ENCODE measurements at places on chromosomes 5 and 9. TPM values are rescaled to one million over a fixed set of nuclear protein-coding genes. Genes with fewer than 3 reads are reported as not detected.
A peak's percentile ranks its signal among the peaks of the same experiment; 100 is the strongest.

FAM13B gene
- total RNA-seq, result 17.5 TPM

LHX2 gene
- total RNA-seq, result not detected

PPP3R2 gene
- total RNA-seq, result not detected

DMRTA1 gene
- total RNA-seq, result not detected

CCNB1 gene
- total RNA-seq, result 175 TPM

GRCh38 chr9:76693912-76694311 lies 70.3 kb upstream of the PCA3 start:
- no peak overlapping the region for H3K4me3 ChIP-seq
- H3K27ac ChIP-seq, result no peak overlapping the region
- H3K4me1 ChIP-seq, result peaks cover 6% of the 10 kb centered on the region
- no peak for DNase-seq
- H3K36me3 ChIP-seq, result no peaks in the 10 kb centered on the region

- H3K4me1 ChIP-seq, result peaks cover 17% of the 10 kb centered on the region
- H3K4me3 ChIP-seq, result no peak overlapping the region
- peak overlapping the region; percentile 64 for H3K27ac ChIP-seq
- H3K36me3 ChIP-seq, result peaks cover 55% of the 10 kb centered on the region
Observed at GRCh38 chr9:37503736-37504135, 18.0 kb downstream of the POLR1E start.

GRCh38 chr9:105391288-105391687 lies 56.5 kb upstream of the FSD1L start:
- no peaks in the 10 kb centered on the region for H3K36me3 ChIP-seq
- no peak overlapping the region for H3K4me3 ChIP-seq
- H3K4me1 ChIP-seq, result no peaks in the 10 kb centered on the region
- peaks cover 16% of the 10 kb centered on the region for H3K27me3 ChIP-seq
- no peak overlapping the region for H3K27ac ChIP-seq
- DNase-seq, result no peak

DNA sequence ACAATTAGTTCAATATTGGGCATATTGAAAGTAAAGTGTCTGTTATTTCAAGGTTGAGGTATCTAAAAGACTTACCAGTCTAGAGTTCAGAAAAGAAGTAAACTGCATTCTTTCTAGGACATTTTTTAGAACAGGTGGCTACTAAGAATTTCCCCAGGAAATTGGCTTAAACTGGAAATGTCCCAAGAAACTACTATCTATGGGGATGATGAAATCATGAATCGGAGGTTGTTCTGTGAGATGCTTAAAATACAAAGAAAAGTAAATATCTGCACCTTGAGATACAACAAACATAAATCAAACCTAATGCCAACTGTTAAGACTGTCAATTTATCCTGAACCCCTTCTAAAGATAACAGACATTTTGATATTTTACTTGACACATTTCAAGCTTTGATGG lies 226.5 kb upstream of the NREP start:
- no peak overlapping the region for H3K27ac ChIP-seq
- H3K27me3 ChIP-seq, result no peaks in the 10 kb centered on the region
- no peak for DNase-seq
- peaks cover 5% of the 10 kb centered on the region for H3K4me1 ChIP-seq
- H3K36me3 ChIP-seq, result no peaks in the 10 kb centered on the region

- peaks cover 8% of the 10 kb centered on the region for H3K4me1 ChIP-seq
- H3K36me3 ChIP-seq, result no peaks in the 10 kb centered on the region
- DNase-seq, result no peak
- peaks cover 55% of the 10 kb centered on the region for H3K27me3 ChIP-seq
Observed at GRCh38 chr5:160311491-160312133, 752 bp downstream of the CCNJL start.

GRCh38 chr5:112253478-112254250 lies 165.4 kb downstream of the EPB41L4A start:
- no peak overlapping the region for H3K27ac ChIP-seq
- peaks cover 3% of the 10 kb centered on the region for H3K27me3 ChIP-seq
- no peaks in the 10 kb centered on the region for H3K36me3 ChIP-seq
- H3K4me1 ChIP-seq, result no peaks in the 10 kb centered on the region
- DNase-seq, result no peak
- no peak overlapping the region for H3K4me3 ChIP-seq

DNA sequence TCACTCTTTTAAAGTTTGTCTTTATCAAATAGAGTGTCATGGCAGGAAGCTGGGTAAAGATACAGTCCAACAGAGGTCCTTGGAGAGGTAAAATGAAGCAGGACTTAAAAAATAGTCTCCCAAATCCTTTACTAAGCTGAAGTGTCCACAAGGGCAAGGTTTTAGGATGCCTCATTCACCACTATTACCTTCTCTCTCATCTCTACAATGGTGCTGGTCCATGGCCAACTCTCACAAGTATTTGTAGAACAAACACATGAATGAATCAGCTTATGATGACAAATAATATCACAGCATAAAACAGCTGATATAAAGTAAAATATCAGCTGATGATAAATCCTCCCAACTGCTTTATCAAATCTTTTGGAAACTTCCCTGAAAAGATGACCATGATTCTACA lies 162.3 kb upstream of the ZNF462 start:
- no peaks in the 10 kb centered on the region for H3K27me3 ChIP-seq
- DNase-seq, result no peak
- no peak overlapping the region for H3K4me3 ChIP-seq
- H3K27ac ChIP-seq, result no peak overlapping the region
- no peaks in the 10 kb centered on the region for H3K36me3 ChIP-seq

DNA sequence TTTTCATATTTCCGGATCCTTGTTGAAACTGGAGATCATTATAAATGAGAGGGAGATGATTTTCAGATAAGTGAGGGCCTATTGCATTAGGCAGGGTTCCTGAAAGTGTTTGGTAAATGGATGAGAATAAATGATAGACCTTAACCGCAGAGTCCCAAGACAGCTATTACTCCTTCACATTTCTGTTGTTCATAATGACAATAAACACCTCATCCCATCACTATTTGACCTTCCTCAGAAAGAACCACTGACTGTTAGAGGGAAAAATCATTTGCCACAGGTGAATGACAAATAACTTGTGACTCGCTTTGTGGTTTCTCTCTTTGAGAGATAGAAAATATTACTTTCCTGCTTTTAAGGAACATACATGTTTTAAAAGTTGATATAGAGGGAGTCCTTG lies 47.3 kb upstream of the TRMT10B start:
- no peaks in the 10 kb centered on the region for H3K36me3 ChIP-seq
- H3K27ac ChIP-seq, result no peak overlapping the region
- H3K4me1 ChIP-seq, result peaks cover 9% of the 10 kb centered on the region
- DNase-seq, result no peak
- H3K27me3 ChIP-seq, result peaks cover 19% of the 10 kb centered on the region

DNA sequence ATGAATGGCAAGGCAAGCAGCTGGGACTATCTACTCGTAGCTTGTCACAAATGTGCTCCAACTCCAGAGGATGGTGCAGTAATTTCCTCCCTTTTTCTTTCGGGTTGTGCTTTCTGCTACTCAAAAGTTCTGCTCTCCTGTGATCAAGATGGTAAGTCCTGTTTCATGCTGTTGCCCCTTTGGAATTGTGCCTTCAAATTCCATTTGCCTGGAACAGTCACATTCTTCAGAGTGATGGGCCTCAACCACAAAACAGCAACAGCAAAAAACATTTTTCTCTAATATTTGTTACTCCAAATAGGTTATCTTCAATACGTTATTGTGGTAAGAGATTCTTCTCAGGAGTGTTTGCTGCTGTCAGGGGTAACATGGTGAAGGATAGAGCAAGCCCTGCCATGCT lies 209.3 kb downstream of the PALM2AKAP2 start:
- H3K27ac ChIP-seq, result no peak overlapping the region
- no peak for DNase-seq
- H3K27me3 ChIP-seq, result no peaks in the 10 kb centered on the region
- no peak overlapping the region for H3K4me3 ChIP-seq

DNA sequence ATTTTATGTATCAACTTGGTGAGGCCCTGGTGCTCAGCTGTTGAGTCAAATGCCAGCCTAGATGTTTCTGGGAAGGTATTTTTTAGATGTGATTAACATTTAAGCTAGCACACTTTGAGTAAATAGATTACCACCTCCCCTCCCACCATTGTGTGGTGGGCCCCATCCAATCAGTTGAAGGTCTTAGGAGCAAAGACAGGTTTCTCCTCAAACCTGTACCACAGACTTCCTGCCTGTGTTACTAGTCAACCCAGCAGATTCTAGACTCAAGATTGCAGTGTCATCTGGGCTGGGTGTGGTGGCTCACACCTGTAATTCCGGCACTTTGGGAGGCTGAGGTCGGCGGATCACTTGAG lies 33.8 kb downstream of the MRPL36 start:
- H3K4me1 ChIP-seq, result no peaks in the 10 kb centered on the region
- peaks cover 11% of the 10 kb centered on the region for H3K27me3 ChIP-seq
- H3K4me3 ChIP-seq, result no peak overlapping the region
- H3K27ac ChIP-seq, result no peak overlapping the region

GRCh38 chr9:115637661-115638060 lies 515.9 kb upstream of the PAPPA start:
- no peak for DNase-seq
- H3K27me3 ChIP-seq, result peaks cover 2% of the 10 kb centered on the region
- H3K27ac ChIP-seq, result no peak overlapping the region
- H3K36me3 ChIP-seq, result no peaks in the 10 kb centered on the region

GRCh38 chr9:80871596-80871995 lies 817.8 kb downstream of the TLE1 start:
- no peaks in the 10 kb centered on the region for H3K27me3 ChIP-seq
- DNase-seq, result no peak
- no peak overlapping the region for H3K27ac ChIP-seq
- H3K4me3 ChIP-seq, result no peak overlapping the region
- no peaks in the 10 kb centered on the region for H3K36me3 ChIP-seq

DNA sequence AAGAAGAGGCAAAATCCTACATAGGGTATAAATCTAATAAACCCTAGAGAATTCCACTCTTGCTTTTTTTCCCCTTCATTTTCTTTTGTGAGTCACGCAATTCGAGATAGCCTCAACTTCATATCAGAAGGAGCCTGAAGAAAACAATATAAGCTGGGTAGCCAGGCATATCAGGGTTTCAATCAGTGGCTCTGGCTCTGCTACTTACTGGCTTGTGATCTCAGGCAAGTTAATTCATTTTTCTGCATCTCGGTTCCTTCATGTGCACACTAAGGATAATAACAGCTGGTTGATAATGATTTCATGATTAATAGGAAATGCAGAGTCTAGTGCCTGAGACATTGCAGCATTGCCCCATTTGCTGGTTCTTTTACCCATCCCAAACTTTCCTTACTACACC lies 46.5 kb upstream of the ASTN2 start:
- H3K27ac ChIP-seq, result no peak overlapping the region
- H3K27me3 ChIP-seq, result peaks cover 2% of the 10 kb centered on the region

- H3K4me1 ChIP-seq, result peaks cover 61% of the 10 kb centered on the region
- DNase-seq, result peak; percentile 42
- peak overlapping the region; percentile 33 for H3K4me3 ChIP-seq
Observed at GRCh38 chr9:135907006-135907430, 328 bp downstream of the CAMSAP1 start.

DNA sequence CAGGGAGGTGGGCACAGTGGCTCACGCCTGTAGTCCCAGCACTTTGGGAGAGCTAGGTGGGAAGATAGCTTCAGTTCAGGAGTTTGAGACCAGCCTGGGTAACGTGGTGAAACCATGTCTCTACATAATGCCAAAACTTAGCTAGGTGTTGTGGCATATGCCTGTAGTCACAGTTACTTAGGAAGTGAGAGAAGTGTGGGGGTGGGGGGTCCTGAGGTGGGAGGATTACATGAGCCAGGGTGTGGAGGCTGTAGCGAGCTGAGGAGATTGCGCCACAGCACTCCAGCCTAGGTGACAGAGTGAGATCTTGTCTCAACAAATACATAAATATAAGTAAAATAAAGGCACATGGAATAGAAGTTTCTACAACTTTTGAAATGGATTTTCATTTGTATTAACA lies 23.1 kb downstream of the VCAN start:
- no peaks in the 10 kb centered on the region for H3K4me1 ChIP-seq
- DNase-seq, result no peak
- no peaks in the 10 kb centered on the region for H3K36me3 ChIP-seq
- no peak overlapping the region for H3K27ac ChIP-seq
- peaks cover 4% of the 10 kb centered on the region for H3K27me3 ChIP-seq

DNA sequence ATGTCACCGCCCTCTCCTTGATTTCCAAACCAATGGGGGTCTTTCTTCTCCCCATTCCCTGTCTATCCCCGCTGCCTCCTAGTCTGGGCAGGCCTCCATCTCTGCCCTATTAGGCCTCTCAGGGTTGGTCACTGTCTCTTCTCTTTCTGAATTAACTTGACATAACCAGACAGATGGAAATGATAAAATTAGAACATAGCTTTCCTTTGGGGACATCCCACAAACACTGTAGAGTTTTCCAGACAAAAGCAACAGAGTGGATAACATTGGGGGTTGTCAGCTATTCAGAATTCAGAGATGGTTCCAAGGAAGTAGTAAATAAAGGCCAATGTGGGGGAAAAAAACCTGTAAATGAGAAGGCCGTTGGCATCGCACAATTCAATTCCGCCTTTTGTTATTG lies 24.7 kb downstream of the LHX6 start:
- no peak overlapping the region for H3K4me3 ChIP-seq
- no peaks in the 10 kb centered on the region for H3K36me3 ChIP-seq
- no peak for DNase-seq
- H3K27ac ChIP-seq, result no peak overlapping the region
- no peaks in the 10 kb centered on the region for H3K27me3 ChIP-seq

GRCh38 chr5:41641621-41642020 lies 131.2 kb upstream of the PLCXD3 start:
- H3K27me3 ChIP-seq, result peaks cover 5% of the 10 kb centered on the region

- no peaks in the 10 kb centered on the region for H3K36me3 ChIP-seq
- H3K27me3 ChIP-seq, result peaks cover 7% of the 10 kb centered on the region
- H3K4me1 ChIP-seq, result no peaks in the 10 kb centered on the region
- DNase-seq, result no peak
- no peak overlapping the region for H3K27ac ChIP-seq
Observed at GRCh38 chr5:173538018-173538417, 78.4 kb downstream of the BOD1 start.

GRCh38 chr5:39186289-39186688 lies 33.1 kb downstream of the FYB1 start:
- peaks cover 12% of the 10 kb centered on the region for H3K36me3 ChIP-seq
- H3K4me3 ChIP-seq, result peak overlapping the region; percentile 72
- peaks cover 85% of the 10 kb centered on the region for H3K4me1 ChIP-seq
- peak overlapping the region; percentile 96 for H3K27ac ChIP-seq
- DNase-seq, result no peak

- no peaks in the 10 kb centered on the region for H3K27me3 ChIP-seq
- no peaks in the 10 kb centered on the region for H3K4me1 ChIP-seq
- H3K27ac ChIP-seq, result no peak overlapping the region
- H3K36me3 ChIP-seq, result no peaks in the 10 kb centered on the region
- no peak for DNase-seq
- H3K4me3 ChIP-seq, result no peak overlapping the region
Observed at GRCh38 chr9:78187763-78188484, 48.0 kb upstream of the CEP78 start.

- H3K27ac ChIP-seq, result no peak overlapping the region
- H3K4me3 ChIP-seq, result no peak overlapping the region
- peaks cover 5% of the 10 kb centered on the region for H3K27me3 ChIP-seq
- DNase-seq, result no peak
- no peaks in the 10 kb centered on the region for H3K4me1 ChIP-seq
Observed at GRCh38 chr9:105459336-105459735, 11.5 kb downstream of the FSD1L start.

- peaks cover 3% of the 10 kb centered on the region for H3K27me3 ChIP-seq
- DNase-seq, result no peak
- H3K4me1 ChIP-seq, result no peaks in the 10 kb centered on the region
Observed at GRCh38 chr5:107817951-107818350, 147.2 kb upstream of the EFNA5 start.
